ENCODE measurements at places on chromosomes 1 and 21.

DNA sequence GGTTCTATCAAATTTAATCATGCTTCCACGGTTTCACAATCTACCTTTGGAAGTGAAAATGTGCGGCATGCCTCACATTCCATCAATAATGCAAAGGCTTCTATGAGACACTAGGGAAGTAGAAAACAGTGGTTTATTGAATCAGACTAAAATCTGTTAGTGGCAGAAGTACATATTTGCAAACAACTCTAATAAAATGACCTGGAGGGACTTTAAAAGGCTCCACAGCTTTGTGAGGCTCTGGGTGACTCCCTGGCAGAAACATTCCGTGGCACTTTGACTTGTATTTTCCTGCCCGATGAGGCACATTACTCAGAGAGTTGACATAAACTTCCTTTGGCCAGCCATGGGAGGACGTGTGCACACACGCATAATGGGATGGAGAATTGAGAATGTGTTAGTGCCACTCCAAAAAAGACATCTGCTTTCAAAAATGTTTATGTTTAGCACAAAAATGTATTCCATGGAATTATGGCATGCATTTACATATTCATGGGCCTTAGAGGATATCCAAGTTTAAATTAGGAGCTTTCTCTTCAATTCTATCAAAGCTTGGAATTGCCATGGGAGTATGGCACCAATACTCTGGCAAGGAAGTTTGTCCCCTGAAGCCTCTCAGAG is 60.0 kb upstream of the SSX2IP start:
- no peak for DNase-seq

DNA sequence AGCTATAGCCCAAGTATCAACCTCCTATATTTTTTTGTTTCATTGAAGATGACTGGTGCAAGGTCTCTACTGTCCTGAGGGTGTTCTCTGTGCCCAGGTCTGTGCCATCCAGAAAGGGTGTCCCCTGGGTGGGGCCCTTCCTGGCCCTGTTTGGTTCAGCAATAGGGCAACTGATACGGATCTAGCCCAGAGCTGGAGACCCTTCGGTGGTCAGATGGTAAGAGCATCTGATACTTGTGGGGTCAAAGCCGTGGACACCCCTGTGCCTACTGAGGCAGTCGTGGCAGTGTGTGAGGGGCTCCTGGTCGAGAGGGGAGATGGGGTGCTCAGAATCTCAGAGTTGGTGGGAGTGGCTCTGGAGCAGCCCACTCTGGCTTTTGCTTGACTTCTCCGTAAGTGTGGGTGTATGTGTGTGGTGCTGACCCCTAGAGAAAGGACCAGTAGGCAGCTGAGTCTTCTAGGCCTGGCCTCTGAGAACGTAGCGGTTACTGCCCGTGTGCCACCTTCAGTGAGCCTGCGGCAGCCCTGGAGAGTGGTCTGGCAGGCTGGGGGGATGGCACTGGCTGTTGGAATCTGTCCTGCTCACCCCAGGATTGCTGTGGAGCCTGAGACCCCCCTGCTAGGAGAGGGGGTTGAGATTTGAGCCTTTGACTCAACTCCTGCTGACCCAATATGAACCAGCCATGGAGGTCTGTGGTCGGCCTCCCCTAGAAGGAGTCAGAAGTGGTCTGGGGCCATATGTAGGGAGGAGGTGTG is 2.7 kb downstream of the AMPD2 start:
- no peak for DNase-seq

DNA sequence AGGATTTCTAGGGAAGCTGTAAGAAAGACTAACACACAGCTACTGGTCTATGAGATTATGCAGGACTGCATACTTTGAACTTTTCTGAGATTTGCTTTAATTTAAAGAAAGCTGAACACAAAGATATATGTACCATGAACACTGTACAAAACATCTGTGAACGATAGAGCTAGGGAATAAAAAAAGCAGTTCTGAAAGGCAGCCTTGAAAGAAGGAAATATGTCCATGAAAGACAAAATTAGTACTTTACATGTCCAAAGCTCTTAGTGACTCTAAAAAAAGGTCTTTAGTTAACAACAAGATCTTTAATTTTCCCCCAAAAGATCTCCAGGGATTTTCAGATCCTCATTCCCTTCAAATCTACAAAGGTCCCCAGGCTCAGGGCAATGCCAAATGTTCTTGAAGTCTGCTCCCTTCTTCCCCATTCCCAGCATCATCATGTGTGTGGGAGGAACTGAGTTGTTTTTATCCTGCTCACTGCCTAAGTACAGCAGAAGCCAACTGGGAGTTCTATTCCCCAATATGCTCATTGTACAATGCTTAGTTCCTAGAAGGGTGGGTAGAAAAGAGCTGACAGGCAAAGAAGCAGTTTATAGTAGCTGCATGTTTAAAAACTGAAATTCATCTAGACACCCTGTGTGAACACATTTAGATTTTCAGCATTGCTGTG is 60.1 kb upstream of the PTCH2 start:
- no peak for DNase-seq

DNA sequence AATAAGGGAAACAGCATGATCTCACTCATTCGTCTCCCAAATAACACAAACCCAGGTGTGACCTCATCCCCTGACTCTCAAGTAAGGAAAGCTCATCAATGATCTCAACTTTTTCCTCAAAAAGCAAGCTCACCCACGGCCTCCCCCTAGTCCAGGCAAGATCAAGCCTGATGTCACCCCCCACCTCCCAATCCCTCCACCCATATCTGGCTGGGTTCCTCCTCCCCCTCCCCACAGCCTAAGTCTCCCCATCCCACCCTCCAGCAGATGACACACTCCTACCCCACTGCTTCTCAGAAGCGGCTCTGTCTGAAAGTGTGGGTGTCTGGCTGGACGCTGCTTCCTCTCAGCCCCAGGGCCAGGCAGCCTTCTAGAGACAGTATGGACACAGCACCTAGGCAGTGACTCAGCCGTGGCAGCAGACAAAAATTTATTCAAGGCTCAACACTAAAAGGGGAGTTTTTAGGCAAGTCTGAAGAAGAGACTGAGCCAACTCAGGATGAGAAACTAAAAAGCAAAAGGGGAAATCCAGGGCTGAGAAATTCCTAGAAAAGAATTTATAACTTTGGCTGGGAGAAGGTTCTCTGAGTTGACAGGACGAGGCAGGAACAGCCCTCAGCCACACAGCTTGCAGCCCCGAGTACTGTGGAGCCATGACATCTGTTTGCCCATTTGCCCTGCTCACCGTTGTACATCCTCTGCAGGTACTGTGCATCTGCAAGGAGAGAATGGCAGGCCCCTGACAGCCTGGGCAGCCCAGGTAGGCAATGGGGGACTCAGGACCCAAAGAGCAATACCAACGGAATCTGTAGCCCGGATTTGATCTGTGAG is 81.6 kb upstream of the LRRC8D start:
- no peak for DNase-seq

DNA sequence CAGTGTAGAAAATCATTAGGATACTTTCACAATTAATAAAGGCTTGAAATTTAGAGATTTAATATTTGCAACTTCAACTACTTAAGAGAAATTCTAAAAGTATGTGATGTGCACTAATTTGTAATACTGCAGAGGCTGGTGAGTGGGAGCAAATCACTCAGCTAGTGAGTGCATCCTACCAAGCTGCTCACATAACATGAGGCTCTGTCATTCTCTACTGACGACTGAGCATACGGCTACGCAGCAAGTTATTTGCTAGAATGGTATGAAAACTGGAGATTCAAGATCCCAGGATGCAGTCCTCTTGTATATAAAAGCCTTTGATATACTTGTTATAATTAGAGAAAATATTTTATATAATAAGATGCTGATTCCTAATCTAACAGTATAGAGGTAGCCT is 90.1 kb downstream of the ATP1B1 start:
- DNase-seq: no peak

- DNase-seq: no peak
Measured at GRCh38 chr1:12573015-12573825, 44.8 kb downstream of the DHRS3 start.

- no peak for DNase-seq
Measured at GRCh38 chr1:54953846-54954245, 26.6 kb upstream of the TMEM61 start.

DNA sequence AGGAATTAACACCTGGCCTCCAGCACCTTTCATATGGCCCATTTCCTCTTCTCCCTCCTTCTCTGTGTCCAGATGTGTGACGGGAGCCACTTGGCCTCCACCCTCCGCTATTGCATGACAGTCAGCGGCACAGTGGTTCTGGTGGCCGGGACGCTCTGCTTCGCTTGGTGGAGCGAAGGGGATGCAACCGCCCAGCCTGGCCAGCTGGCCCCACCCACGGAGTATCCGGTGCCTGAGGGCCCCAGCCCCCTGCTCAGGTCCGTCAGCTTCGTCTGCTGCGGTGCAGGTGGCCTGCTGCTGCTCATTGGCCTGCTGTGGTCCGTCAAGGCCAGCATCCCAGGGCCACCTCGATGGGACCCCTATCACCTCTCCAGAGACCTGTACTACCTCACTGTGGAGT is 5.6 kb downstream of the TMEM61 start:
- DNase-seq: no peak

DNA sequence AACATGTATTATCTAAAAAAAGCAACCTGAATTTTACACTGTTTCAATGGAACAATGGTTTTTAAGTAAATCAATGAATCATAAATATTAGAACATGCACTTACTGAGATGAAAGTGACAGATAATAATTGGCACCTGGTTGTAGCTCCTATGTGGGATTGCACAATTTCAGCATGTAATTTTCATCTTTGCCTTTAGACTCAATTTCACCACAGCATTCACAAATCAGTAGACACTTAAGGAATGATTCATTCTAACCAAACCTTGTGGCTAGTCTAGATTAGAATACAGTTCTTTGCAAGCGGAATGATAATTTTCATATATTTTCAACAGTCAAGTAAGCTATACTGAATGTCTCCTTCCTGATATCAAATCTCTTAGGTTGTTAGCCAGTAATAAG is 853.4 kb downstream of the KCNT2 start:
- DNase-seq: no peak

DNA sequence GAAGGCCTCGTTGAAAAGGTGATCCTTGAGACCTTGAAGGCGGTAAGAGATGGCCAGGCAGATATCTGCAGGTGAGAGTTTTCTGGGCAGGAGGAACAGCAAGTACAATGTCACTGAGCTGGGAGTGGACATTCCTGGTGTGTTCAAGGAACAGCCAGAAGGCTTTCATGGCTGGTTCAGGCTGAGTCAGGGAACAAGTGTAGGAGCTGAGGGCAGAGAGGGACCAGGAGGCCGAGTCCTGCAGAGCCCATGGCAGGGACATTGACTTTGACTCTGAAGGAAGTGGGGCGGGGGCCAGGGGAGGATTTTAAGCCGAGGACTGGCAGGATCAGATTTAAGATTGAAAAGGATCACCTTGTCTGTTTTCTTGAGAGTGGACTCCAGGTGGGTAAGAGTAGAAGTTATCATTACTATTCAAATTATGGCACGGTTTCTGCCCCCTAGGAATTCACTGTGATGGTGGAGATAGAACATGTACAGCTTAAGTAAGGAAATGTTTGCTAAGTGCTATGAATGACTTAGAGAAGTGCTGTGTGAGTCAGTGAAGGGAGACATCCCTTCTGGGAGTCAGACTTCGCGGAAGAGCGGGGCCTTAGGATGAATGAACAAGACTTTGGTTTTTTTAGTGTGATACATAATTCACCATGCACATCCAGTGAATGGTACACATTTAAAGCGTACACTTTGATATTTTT is 202.3 kb downstream of the KIF26B start:
- no peak for DNase-seq

GRCh38 chr1:234256359-234256758 is 116.9 kb upstream of the COA6 start:
- DNase-seq: no peak
